Activated CD4-positive, alpha-beta T cell treated with anti-CD3 and anti-CD28 coated beads, Interleukin-2, amount 10 ng/mL, durations not matched to agents 24 days and 14 days (primary cell): ENCODE measurements at places on chromosomes 5 and 9.

DNA sequence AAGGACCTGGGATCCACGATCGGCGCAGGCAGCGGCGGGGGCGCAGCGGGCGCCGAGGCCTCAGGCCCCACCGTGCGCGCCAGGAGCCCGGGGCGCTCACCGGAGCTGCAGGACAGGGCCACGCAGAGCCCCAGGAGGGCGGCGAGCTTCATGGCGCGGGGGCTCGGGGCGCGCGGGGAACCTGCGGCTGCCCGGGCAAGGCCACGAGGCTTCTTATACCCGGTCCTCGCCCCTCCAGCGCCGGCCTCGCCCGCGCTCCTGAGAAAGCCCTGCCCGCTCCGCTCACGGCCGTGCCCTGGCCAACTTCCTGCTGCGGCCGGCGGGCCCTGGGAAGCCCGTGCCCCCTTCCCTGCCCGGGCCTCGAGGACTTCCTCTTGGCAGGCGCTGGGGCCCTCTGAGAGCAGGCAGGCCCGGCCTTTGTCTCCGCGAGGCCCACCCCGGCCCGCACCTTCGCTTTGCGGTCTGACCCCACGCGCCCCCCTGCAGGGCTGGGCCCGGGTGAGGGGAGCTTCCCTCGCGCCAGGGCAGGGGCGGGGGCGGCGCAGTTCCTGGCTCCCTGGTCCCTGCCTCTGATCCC lies at the start of gene SCGB3A1:
Gene SCGB3A1, minus strand, starts transcription at position 189 of the 577 bp plus-strand sequence. Its CDS starts 37 bp downstream, at position 152.
- DNase-seq: no peak

DNA sequence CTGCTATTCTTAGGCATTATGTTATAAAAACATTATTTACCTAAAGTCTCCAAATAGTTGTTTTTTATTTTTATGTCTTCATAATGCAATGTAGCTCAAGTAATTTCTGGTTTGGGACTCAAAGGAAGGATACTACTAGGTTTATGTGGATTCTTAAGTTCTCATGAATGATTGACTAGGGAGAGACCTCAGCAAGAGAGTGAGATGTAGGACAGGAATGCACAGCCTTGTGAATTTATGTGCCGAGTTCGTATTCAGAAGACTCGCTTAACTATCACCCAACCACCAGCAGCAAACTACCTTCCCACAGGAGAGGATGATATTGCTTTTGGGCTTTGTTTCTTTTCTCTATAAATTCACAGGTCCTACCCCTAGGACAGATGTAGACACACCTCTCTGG lies 282.9 kb downstream of the ARHGEF28 start:
- DNase-seq: no peak

- peak; percentile 31 for DNase-seq
Observed at GRCh38 chr9:88776717-88777497, 214.4 kb upstream of the S1PR3 start.

DNA sequence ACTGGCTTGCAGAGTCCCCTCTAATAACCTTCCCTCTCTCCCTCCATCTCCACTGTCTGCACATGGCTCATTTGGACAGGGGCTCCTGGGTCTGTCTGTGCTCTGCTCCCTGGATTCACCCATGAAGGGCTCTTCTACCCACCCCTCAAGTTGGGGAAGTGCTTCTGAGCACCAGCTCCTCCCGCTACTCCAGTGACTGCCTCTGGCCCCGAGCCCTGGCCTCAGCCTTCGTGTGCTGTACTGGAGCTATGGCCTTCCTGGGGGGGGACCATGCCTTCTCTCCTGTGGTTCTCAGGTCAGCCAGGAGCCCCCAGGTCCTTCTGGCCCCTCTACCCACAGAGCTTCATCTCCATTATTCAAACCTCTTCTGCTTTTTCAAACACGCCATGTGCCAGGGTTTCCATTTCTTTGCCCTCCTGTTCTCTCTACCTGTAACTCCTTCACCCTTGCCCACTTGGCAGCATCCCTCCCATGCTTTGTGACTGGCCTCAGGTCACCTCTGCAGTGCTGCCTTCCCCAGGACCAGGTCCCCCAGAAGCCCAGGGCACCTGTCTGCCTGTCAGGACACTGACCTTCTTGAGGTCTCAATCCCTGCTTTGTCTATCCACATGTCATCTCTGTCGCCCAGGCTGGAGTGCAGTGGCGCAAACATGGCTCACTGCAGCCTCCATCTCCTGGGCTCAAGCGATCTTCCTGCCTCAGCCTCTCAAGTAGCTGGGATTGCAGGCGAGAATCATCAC lies 9.5 kb downstream of the SH3PXD2B start:
- DNase-seq: no peak

DNA sequence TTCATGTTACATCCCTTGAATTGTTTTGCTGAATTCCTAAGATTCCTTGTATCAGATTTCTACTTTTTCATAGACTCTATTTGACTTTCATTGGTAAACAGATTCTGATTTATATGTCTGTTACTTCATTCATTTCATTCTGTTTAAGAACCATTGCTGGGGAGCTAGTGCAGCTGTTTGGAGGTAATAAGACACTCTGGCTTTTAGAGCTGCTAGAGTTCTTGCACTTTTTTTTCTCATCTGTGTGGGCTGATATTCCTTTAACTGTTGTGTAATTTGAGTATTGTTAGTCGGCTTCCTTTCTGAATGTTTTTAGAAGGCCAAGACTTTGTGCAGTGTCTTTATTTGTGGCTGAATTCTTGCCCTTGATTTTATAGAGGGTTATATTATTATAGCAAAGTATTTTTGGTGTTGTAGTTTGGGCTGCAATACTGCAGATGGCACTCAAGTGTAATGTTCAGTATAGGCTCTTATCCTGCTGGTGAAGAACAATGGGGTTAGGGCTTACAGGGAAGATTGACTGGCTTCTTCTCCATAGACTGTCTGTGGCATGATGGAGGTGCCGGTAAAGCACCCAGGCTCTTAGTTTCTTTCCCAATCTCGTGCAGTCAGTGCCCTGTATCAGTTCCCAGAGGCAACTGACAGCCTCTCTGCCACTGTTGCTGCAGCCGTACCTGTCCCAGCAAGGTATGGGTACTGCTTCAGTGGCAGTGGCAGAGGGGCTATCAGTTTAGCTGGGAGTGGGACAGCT lies 162.2 kb downstream of the OXCT1 start:
- no peak for DNase-seq

DNA sequence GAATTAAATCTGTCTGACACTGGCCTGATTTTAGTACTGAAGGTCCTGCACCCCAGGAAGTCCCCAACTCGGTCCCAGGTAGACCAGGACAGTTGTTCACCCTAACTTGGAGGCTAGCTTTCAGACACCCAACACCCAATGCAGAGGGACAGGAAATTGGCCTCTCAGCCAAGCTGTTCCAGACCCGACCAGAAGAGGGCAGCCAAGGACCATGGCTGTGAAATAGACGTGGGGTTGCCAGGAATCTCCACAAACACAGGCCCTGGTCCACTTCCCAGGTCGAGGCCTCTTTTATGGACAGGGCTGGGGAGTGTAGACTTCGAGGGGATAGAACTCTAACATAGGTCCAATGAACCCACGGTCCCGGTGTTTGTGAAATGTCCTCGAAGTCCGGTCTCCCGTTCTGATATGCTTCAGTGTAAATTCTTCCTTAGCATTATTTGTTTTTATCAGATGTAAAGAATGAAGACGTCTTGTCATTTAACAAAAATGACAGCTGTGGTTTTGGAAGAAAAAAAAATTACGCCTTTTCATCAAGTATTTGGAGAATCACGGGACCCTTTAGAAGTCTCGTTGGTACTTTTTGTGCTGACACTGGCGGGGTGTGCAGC lies 260.3 kb upstream of the ADAMTS16 start:
- peak; percentile 86 for DNase-seq

GRCh38 chr5:1285141-1285540 lies 9.7 kb downstream of the TERT start:
- DNase-seq: no peak

DNA sequence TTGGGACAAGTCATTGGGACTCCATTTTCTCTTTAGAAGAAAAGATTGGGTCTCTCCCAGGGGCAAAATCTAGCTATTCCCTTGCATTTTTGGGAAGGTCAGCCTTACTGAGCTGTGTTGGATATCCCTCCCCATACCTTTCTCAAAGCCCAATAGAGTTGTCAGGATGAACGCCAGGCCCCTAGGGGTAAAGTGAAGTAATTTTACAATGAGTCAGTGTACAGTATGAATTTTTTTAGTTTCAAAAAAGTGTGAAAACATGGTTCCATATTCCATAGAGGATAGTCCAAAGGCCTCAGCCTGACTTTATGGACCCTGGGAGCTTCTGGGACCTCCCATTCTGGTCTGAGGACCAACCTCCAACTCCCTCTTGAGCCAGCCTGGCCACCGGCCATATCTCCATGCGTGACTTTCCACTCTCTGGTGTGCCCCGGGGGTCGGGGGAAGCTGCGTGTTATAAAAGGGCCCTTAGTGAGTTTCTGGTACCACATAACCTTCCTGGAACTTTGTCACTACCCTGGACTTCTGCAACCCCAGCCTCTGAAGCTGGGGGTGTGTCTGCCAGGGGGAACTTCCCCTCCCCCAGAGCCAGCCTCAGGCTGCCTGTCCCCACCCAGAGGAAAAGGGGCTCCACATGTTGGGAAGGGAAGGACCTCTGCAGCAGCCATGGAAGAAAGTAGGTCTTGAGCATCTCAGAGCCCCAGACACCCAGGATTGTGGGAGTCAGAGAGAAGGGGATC lies 52.4 kb upstream of the SYNPO start:
- DNase-seq: no peak
